ENCODE measurements at places on chromosomes 3 and 15. TPM values are rescaled to one million over a fixed set of nuclear protein-coding genes. Genes with fewer than 3 reads are reported as not detected.

DNA sequence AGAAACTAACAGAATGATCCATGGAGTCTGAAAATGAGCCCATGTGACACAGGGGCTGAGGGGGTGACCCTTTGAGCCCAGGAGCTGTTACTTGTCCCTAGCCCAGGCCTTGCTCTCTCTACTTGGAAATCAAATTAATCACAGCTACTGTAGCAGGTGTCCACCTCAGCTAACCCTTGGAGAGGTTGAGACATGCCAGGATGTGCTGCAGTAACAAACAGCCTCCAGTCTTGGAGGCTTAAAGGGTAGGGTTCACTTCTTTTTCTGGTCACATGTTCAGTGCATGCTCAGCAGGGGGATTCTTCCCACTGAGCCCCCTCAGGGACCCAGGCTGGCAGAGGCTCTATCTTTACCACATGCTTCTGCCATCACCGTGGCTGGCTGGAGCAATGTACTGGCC, 21.4 kb downstream of the TPRA1 start:
- peaks cover 5% of the 10 kb centered on the region for H3K36me3 ChIP-seq
- no peaks in the 10 kb centered on the region for H3K4me1 ChIP-seq
- no peaks in the 10 kb centered on the region for H3K27me3 ChIP-seq
- no peak overlapping the region for H3K4me3 ChIP-seq
- DNase-seq: no peak

DNA sequence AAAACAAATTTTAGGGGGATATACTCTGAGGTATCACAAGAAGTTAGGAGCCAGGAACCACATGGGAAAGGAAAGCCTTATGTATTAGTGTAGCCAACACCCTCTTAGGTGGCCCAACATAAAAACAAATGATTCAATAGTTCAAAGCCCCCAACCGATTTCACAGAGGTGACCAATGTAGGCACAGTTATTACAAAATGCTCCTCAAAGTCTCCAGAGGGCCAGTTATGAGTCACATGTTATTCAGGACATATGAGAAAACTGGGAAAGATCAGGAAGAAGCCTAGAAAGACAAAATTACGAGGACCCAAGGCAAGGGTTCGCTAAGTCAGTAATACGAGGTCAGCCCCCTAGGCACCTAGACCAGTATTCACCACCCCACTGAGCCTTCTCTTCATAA, 29.9 kb upstream of the FBN1 start:
- H3K4me1 ChIP-seq: no peaks in the 10 kb centered on the region
- no peaks in the 10 kb centered on the region for H3K27me3 ChIP-seq
- no peak overlapping the region for H3K4me3 ChIP-seq
- no peaks in the 10 kb centered on the region for H3K36me3 ChIP-seq
- no peak for DNase-seq

MEIS2 gene
- total RNA-seq: 29.1 TPM

GRCh38 chr3:81043009-81043408, 718.4 kb downstream of the GBE1 start:
- H3K36me3 ChIP-seq: no peaks in the 10 kb centered on the region
- H3K4me1 ChIP-seq: no peaks in the 10 kb centered on the region
- DNase-seq: no peak
- H3K4me3 ChIP-seq: no peak overlapping the region
- H3K27me3 ChIP-seq: no peaks in the 10 kb centered on the region

DNA sequence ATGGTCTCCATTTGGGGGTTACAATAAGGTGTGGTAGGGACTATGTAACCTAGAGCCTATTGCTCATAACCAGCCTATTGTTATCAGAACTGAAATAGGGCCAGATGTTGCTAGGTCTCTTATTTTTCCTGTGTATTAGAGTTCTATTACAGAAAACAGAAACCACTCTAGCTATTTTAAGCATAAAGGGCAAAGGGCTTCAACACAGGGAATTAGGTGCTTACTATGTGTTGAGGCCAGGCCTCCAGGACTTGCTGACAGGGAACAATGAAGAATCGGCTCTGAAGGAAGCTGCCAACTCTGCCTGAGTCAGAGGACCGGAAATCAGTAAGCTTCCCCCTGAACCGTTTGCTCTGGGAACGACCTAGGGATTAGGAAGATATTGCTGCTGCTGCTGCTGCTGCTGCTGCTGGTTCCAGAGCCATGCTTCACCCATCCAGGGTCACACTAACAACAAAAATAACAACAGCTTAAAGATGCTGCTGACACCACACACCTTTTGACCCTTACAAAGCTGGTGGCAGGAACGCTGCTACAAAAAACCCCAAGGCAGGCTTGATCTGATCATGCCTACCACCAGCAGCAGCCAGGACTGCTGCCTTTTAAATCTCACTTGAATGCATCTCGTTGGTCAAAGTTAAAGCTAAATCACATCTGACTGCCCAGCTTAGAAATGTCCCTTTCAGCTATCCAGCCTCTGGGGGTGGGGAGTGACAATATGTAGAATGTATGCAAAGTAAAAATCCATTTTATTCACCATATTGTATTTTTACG, 276.9 kb upstream of the IL12A start:
- no peak overlapping the region for H3K4me3 ChIP-seq

Data from aorta (tissue), 5 donors.